Epithelial cell of umbilical artery (primary cell): ENCODE measurements at places on chromosomes 5 and 9. TPM values are rescaled to one million over a fixed set of nuclear protein-coding genes. Genes with fewer than 3 reads are reported as not detected.

IFNW1 gene
- total RNA-seq = not detected in 2 replicates

OR1J2 gene
- not detected in 2 replicates for total RNA-seq

DBH gene
- not detected in 2 replicates for total RNA-seq

SEC61B gene
- total RNA-seq = 94.4 and 139 TPM in 2 replicates
